Stimulated activated CD8-positive, alpha-beta memory T cell treated with anti-CD3 and anti-CD28 coated beads, Interleukin-7, amount 100 ng/mL, for 24 hours (primary cell): ENCODE measurements at places on chromosomes 2 and 18.

DNA sequence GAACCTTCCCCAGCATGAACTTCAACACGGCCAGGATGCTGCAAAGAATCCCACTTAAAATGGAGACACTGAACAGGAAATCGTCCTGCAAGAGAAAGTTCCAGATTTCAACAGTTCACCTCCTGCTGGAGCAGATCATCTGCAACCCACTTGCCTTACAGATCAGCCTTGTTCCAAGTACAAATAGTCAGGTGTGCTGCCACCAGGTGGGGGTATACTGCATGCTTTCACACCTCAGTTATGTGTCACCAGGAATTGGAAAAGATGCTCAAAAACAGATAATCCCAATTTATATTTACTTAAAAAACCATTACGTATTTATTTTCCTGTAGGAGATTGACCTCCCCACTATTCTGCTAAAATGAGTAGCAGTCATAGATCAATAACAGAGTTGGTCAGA, 212.3 kb downstream of the MGAT5 start:
- DNase-seq: no peak

- no peak for DNase-seq
These were observed 15.5 kb downstream of the FOSL2 start for GRCh38 chr2:28407976-28408690.

DNA sequence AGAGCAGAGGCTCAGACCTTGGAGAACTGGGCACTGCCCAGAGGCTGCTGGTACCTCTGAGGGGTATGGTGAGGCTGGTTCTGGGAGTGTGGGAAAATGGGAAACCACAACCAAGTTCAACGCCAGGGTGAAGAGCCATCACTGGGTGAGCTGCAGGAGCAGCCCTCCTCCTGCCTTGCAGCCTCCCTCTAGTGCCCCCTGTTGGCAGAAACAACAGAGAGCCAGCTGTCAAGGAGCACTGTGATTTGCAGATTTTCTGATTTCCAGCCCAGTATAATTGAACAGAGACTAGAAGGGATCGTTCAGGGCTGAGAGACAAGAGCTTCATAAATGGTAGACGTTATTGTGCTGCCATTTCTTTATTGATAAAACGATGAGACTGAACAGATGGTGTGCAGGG, 50.5 kb downstream of the MAPK4 start:
- no peak for DNase-seq

GRCh38 chr2:144054911-144055310, 465.0 kb downstream of the ZEB2 start:
- no peak for DNase-seq

DNA sequence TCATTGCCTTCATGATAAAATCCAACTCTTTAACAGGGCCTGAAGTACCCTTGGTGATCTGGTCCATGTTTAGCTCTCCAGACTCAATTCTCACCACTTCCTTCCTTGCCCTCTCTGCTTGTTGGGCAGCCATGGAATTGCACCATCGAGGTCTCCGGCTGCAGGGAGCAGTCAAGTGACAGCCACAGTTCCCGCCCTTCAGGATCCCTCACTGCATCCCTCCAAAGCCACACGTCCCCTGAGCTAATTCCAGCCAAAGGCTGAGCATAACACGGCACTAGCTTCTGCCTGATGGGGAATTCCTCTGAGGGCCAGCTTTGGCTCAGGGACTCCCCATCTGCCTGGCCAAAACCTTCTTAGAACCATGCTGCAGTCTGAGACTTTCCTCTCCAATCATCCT, 47.4 kb upstream of the SLC1A4 start:
- DNase-seq: no peak

DNA sequence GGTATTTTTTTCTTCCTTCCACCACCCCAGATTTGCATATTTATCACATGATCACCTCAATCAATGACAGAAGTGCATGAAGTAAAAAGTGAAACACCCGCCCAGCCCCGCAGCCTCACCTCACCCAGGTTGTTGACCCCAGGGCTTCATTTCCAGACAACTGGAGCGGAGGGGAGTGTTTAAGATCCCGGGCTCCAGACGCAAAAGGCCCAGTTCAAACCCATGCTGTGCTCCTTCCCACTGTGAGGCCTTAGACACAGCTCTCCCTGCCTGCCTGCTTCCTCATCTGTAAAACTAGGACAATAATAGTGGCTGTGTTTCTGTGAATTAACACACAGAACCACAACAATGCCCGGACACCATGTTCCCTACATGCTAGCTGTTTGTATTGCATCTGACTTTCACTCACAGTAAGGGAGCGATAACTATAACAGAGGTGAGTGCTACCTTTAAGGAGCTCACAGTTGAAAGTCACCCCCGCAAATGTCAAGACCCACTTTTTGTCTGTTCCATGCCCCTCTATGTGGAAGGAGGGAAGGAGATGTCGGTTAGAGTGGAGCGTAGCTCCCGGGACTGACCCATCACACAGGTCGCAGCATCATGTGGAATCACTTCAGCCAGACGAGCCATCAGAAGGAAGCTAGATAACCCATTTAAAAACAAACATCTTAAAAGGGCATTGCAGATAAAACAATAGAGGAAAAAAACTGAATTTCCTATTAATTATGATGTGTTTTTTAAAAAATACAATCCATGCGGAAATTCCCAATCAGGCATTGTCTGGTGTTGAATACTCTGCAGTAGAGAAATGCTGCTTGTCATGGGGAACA, 77.5 kb upstream of the DAPL1 start:
- DNase-seq: no peak

DNA sequence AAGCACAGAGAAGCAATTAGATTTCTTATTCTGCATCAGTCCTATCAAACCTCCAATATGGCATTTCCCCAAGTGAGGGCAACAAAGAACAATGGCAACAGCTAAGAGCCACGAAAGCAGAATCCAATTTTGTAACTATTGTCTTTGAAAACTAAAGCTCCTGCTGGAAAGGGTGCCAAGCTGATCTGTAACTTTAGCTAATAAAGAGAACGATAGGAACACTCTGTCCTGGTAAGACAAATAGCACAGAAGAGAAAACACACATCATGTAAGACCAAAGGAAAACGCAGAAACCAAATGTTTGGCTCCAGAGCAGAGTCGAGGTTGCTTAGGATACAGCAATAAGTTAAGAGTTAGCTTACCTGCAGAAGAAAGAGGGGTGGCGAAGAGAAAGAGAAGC, 160.5 kb downstream of the STK39 start:
- no peak for DNase-seq

GRCh38 chr2:147543056-147543455, 301.8 kb upstream of the ACVR2A start:
- no peak for DNase-seq
